ENCODE measurements at places on chromosomes 12 and 14.

GRCh38 chr14:65179918-65180724 is 77.8 kb upstream of the MAX start:
- peak; percentile 41 for DNase-seq

- DNase-seq: no peak
These were observed 138.6 kb upstream of the VRK1 start for GRCh38 chr14:96658611-96659010.

DNA sequence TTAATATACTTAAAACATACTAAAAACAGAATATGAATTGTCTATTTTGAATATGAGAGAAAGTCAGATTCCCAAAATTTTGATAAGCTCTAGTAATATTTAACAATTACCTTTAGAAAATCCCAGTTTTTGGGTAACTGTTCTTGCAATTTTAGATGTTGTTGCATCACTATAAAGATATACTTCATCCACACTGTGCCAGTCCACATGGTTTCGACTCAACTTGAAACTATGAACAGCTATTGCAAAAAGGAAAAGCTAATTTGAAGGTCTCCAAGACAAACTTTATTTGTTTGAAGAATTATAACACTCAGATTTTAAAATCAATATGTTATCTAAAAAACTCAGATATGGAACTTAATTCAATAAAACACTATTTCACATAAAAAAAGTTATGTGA is 59.9 kb downstream of the DDHD1 start:
- no peak for DNase-seq

DNA sequence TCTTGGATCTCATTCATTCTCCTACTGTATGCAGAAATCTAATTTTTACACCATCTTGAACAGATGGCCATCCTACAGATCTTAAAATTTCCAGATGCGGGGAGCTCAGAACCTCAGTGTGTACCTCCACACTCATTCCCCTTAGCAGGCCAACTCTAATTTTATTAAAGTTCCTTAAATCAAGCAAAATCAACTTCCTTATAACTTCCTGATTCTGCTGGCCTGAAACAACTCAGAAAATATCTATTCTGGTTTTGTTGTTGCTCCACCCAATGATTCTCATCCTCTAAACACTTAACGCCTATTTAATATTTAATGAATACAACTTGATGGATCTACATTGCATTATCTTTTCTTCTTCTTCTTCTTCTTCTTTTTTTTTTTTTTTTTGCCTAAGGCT is 3.1 kb downstream of the EMP1 start:
- DNase-seq: no peak

GRCh38 chr14:68951800-68952530 is 27.1 kb downstream of the ACTN1 start:
- no peak for DNase-seq

GRCh38 chr12:20489645-20490044 is 121.3 kb downstream of the PDE3A start:
- DNase-seq: no peak

DNA sequence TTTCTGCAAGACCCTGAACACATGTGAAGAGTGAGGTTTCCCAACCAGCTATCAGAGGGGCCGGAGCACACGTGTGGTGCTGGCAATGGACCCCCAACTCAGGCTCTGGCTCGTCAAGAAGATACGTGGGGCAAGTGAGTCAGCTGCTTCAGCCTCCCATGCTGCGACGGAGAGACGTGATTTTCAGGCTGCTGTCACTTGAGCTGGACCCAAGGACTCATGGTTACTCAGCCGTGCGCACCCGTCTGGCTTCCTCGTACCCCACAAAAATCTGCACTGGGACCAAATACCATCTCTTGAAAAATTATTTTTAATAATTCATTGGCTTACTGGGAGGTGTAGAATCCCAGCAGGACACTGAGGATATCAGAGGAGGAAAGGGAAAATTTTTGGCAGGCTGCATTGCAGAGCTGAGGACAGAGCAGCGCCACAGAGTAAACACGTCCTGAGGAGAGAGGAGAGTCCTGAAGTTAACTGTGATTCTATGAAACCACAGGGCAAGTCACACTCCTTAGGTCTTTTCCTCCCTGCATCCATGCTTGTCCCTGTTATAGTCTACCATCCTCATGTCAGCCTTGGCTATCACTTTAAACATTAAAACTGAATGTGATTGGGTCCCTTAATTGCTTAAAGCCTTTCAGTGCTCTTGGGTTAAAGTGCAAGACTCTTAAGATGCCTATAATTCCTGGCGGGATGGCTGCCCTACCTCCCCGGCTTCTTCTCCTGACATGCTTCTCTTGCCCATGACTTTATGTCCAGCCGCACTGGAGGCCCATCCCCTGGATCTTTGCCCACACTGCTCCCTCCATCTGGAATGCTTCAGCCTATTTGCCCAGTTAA is 95.3 kb upstream of the SLC35F4 start:
- no peak for DNase-seq

- no peak for DNase-seq
These were observed 64.8 kb upstream of the PLEKHG3 start for GRCh38 chr14:64639340-64639821.

DNA sequence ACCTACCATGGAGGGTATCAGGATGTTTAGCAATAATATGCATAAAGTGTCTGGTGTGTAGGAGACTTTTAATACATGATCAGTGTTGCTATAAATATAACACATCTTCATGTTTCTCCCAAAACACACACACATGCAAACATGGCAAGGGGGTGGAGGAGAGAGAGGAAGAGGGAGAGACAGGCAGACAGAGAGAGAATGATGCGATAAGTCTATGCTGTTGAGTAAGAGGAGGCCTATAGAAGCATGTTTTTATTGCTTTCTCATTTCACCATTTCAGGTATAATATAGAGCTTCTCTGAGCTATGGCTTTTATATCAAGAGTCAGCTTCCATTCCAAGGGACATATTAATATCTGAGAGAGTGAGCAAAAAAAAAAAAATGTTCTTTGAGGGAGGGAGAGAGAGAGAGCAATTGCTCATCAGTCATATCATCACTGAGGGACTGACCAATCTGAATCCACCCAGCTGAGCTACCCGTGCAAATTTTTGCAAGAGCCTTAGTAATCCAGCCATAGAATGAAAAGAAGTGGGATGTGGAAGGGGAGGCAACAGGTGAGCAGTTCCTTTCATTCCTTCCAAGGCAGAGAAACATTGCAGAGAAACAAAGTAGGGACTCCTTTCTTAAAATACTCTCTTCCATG is 54.8 kb upstream of the RASSF8 start:
- no peak for DNase-seq

GRCh38 chr12:12636641-12637040 is 25.0 kb downstream of the CREBL2 start:
- no peak for DNase-seq

DNA sequence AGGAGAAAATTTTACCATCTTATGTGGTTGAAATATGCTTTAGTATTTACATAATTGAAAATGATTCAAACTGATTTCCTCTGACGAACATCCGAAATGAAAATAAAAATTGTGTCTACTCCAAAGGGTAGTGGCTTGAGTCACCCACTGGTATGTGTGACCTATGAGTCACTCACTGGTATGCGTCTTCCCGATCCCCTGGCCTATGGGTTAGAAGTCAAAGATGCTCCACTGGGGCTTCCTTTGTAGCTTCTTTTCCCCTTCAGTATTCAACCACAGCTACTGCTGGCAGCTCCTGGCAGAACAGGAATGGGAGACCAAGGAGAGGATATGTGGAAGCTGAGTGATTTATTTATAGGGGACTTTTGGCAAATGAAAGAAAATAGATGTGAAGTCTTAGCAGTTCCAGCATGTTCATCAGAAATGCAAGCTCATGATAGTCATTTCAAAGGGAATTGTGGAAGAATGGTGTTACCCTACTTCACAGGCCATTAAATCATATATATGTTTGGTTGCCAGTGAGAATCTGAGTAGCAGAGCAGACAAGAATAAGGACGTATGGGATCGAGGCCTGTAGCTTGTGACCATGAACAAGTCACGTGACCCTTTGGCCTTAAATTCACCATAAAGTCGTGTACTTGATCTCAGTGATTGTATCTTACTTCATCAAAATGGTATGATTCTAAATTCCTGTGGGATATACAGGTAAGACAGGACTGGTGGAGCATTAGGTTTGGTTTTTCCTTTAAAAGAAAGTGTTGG is 108.3 kb downstream of the CRADD start:
- no peak for DNase-seq

DNA sequence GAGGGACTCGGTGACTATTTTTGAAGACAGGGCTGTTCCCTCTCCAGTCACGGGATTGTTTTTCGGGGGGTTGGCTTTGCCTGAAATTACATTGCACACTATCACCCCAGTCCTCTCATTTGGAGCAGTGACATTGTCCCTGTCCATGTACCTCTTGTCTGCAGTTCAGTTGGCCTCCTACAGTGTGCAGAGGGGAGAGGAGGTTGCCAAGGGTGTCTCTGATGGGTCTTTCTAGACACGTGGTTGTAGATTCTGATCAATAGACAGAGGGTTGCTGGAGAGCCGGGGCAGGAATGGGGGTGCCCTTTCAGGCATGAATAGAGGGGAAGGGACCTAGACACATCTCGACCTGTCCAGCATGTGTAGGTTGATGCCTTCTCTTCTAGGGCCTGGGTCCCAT is 1.2 kb downstream of the TMEM120B start:
- peak; percentile 39 for DNase-seq

DNA sequence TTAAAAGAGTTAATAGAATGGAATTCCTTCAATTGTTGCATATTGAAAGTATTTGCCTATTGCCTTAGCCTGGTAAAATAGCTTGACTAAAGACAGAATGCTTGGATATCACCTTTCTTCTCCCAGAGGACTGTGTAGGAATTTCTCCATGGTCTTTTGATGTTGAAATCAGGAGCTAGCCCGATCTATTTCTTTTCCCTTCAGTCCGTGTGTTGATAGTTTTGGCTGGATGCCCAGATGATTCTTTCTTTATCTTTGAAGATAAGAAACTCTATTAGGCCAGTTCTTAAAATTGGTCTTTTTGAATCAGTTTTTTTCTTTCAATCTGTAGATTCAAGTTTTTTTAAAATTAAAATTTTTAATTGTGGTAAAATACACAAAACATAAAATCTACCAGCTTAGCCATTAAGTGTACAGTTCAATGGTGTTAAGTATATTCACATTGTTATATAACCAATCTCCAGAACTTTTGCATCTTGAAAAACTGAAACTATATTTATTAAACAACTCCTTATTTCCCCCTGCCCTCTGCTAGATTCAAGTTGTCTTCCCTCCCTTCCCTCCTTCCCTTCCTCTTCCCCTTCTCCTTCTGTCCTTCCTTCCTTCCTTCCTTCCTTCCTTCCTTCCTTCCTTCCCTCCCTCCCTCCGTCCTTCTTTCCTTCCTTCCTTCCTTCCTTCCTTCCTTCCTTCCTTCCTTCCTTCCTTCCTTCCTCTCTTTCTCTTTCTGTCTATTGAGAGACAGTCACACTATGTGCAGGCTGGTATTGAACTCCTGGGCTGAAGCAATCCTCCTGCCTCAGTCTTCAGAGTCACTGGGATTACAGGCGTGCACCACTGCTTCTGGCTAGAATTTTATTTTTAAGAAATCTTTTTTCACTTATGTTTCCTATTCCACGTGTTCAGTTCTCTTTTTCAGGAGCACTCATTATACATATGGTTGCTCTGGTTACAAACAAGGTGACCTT is 10.1 kb downstream of the LACRT start:
- no peak for DNase-seq

DNA sequence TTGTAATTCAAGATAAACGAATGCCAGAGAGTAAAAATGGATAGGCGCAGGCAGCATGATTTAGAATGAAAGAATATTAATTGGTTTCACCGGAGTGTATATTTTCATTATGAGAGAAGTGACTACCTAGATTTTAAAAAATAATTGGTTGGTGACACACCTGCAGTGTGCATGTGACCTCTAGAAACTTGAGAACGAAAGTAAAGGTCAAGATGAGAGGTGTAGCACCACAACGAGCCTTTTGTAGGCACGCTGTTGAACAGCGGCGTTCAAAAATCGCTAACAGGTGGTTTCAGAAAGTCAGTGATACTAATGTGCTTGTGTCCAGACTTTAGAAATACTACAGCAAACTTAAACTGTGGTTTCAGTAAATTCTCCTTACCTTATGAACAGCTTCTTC is 123.8 kb downstream of the NPAS3 start:
- DNase-seq: no peak

DNA sequence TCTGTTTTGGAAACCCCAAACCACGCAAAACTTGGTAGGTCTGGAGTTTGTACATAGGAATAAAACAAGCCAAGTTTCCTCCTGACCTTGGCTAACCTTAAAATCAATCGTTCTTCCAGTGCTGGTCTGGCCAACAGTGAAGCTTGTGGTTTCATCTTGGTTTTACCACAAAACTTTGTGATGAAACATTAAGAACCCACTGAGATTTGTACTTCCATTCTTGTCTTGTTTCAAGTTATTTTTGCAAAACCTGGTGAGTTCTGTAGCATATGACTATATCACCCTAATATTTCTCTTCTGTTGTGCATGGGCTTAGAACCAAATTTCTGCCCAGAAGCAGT is 26.4 kb downstream of the SIX1 start:
- DNase-seq: no peak

DNA sequence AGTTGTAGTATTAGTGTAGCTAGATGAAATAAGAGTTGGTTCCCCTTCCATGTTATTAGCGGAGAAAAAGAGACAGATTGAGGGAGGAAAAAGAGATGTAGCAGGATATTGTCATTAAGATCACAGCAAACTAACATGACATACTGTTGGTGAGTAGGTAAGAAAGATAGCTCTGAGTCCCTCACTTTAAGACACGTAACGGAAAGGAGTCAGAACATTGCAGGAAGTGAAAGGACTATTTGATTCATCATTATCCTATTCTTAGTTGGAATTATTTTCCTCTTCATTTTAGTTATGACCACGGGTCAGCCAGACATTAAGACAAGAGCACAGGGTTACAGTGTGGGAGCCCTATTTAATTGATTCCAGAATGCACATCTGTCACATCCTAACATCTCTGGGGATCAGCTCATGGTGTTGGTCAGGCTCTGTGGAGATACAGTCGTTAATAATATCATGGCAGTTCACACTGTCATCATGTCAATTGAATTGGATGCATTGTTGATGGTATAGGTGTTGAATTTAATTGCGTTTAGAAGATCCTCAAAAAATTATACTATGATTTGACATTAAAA is 55.0 kb downstream of the TMX1 start:
- DNase-seq: no peak

DNA sequence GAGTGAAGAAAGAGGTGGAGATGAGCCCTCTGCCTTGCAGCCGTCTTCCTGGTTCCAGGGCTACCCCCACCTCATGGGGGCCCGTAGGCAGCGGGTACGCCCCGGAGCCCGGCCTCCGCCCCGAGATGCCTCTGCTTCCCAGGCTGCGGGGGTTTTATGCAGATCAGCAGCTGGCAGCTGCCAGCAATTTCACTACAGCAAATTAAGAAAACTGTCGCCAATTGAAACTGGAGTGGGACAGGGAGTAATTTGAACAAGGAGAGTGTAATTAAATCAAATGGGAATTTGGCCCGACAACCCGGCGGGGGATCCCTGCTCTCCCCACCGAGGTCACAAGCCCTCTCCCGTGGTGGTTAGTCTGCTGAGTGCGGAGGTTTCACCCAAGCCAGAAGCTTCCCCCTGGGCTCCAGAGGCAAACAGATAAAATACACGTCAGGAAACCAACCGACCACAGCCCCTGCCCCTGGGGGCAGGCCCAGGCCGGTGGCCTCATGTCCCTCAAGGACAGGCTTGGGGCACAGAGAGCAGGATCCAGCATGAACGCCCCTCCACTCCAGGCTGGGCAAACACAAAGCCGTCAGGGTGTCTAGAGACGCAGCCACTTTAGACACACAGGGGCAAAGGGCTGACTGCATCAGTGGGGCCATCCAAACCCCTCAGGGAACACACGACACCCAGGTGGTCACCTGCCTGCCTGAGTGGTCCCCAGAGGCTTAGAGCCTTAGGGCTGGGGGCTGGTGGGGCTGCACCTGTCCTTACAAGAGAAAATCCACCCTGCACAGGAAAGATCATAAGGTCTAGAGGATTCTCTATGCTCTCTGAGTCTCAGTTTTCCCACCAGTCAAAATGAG is 53.8 kb downstream of the TESC start:
- DNase-seq: no peak

All from NAMALWA (cell line).